ENCODE measurements at places on chromosomes 1 and 21. TPM values are rescaled to one million over a fixed set of nuclear protein-coding genes. Genes with fewer than 3 reads are reported as not detected.

- H3K4me3 ChIP-seq: peak overlapping the region; percentile 100
- H3K36me3 ChIP-seq: peaks cover 3% of the 10 kb centered on the region
- H3K27ac ChIP-seq: peak overlapping the region; percentile 13
- DNase-seq: no peak
- H3K27me3 ChIP-seq: no peaks in the 10 kb centered on the region
Measured at GRCh38 chr1:93845538-93846205, 33.3 kb downstream of the DNTTIP2 start.

GRCh38 chr1:2258122-2258681, 30.1 kb downstream of the SKI start:
- H3K4me1 ChIP-seq: peaks cover 49% of the 10 kb centered on the region
- no peak for DNase-seq
- no peaks in the 10 kb centered on the region for H3K27me3 ChIP-seq
- H3K27ac ChIP-seq: peak overlapping the region; percentile 21
- peaks cover 1% of the 10 kb centered on the region for H3K36me3 ChIP-seq

DNA sequence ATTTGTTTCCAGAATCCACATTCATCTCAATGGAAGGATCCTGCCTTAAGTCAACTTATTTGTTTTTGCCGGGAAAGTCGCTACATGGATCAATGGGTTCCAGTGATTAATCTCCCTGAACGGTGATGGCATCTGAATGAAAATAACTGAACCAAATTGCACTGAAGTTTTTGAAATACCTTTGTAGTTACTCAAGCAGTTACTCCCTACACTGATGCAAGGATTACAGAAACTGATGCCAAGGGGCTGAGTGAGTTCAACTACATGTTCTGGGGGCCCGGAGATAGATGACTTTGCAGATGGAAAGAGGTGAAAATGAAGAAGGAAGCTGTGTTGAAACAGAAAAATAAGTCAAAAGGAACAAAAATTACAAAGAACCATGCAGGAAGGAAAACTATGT, 2.6 kb downstream of the GADD45A start:
- no peak for DNase-seq
- no peak overlapping the region for H3K27ac ChIP-seq
- no peaks in the 10 kb centered on the region for H3K27me3 ChIP-seq
- H3K4me1 ChIP-seq: peaks cover 41% of the 10 kb centered on the region

GRCh38 chr1:94247138-94248094, 10.0 kb upstream of the ARHGAP29 start:
- H3K27ac ChIP-seq: peak overlapping the region; percentile 26
- DNase-seq: peak; percentile 61
- peaks cover 12% of the 10 kb centered on the region for H3K4me1 ChIP-seq
- peaks cover 66% of the 10 kb centered on the region for H3K27me3 ChIP-seq
- H3K36me3 ChIP-seq: peaks cover 13% of the 10 kb centered on the region

DNA sequence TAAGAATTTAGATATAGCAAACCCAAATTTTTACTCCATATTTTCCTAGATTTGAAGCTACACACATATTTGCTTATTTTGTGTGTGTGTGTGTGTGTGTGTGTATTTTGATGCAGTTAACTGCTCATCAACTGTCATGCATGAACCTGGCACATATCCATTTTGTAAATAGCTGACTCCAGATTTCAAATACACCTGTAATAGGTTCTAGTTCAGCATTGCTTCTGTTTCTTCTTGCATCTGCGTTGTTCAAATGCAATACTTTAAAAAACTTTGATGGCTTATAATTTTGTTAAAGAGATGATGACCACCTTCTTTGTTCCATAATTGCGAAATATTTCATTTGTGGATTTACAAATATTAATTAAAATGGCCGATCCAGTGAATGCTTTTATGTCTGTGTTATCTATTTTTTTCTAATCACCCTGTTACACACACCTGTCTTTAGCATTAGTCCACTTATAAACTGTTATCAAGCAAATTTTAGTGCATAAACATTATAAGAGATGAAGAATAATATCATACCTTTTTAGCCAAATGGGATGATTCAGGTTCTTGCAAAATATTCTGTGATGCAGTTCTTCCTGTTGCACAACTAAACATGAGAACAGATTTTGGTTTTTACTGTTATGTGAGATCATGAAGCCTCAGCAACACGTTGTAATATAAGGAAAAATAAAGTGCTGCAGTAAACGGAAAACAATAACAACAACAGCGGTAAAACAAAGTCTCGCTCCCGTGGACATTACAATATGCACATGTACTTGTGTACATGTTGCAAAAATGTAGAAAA, 12.7 kb upstream of the S100A11 start:
- no peaks in the 10 kb centered on the region for H3K36me3 ChIP-seq
- DNase-seq: no peak
- peaks cover 10% of the 10 kb centered on the region for H3K27me3 ChIP-seq
- no peak overlapping the region for H3K27ac ChIP-seq
- peak overlapping the region; percentile 44 for H3K4me3 ChIP-seq

DNA sequence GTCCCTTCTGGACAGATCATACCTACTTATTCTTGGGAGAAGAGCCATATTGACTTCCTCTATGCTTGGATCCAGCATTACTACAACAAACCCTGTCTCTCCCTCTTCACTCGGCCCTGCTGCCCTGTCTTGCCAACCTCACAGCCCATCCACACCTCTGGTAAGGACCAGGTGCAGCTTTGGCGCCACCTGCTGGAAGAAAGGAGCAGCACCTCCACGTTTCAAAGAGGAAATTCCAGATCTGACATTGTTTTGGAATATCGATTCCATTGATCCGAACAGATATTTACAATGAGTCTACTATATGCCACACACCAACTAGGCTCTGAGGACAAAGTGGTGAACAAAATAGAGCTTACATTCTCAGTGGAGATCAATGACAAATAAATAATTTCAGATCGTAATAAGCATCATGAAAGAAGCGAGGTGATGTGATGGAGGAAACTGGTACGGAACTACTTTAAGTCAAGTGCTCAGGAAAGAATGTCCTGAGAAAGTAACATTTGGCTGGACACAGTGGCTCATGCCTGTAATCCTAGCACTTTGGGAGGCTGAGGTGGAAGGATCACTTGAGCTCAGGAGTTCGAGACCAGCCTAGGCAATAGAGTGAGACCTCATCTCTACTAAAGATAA, 18.7 kb downstream of the MFSD2A start:
- H3K4me1 ChIP-seq: peaks cover 7% of the 10 kb centered on the region
- H3K27ac ChIP-seq: peak overlapping the region; percentile 1
- peak; percentile 74 for DNase-seq
- H3K27me3 ChIP-seq: no peaks in the 10 kb centered on the region
- no peaks in the 10 kb centered on the region for H3K36me3 ChIP-seq
- H3K4me3 ChIP-seq: no peak overlapping the region

DNA sequence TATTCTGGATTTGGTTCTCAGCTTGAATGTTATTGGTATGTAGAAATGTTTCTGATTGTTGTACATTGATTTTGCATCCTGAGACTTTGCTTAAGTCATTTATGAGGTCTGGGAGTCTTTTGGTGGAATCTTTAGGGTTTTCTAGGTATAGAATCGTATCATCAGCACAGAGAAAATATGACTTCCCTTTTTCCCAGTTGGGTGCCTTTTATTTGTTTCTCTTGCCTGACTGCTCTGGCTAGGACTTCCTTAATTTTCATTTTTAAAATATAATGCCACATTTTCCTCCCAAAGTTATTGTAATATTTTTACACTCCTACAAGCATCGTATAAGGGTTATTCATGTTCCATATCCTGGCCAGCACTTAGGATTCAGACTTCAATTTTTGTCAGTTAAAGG, 111.1 kb downstream of the FNBP1L start:
- H3K36me3 ChIP-seq: no peaks in the 10 kb centered on the region
- DNase-seq: no peak
- no peaks in the 10 kb centered on the region for H3K27me3 ChIP-seq
- peaks cover 11% of the 10 kb centered on the region for H3K4me1 ChIP-seq

DNA sequence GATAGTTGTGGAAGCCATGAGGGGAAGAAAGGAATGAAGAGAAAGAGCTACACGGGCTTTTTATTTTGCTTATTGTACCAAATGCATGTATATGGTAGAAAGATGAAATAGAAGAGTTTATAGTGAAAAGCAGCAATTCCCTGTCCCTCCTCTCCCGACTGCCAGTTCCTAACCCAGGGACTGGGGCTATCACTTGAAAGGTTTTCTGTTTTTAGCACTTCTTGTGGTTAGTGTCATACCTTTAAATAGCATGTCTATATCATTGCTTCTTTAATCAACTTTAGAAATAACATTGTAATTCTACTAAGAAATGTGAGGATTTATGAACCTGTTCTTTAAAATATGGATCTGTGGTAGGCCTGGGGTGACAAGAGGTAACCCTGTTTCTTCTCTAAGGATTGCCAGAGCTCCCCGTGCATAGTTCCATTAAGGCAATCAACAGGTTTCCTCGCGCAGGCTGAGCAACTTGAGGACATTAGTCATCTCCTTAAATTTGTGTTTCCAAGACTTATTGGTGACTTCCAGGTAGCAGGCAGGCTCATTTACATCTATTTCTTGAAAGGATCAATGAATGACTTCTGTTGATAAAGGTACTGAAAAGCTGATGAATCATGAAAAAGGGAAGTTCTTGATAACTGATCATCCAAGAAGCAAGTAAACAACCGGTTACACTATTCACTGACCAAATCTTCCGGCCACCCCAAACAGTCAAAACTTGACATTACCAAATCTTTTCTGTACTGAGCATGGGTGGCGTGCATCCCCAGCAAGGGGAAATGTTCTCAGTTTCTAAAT, 37.8 kb upstream of the S1PR1 start:
- H3K27ac ChIP-seq: peak overlapping the region; percentile 85
- H3K36me3 ChIP-seq: peaks cover 2% of the 10 kb centered on the region
- H3K4me3 ChIP-seq: peak overlapping the region; percentile 31
- DNase-seq: peak; percentile 72

The RNU1-4 gene
- 1,100 TPM for total RNA-seq

The S100A8 gene
- total RNA-seq: not detected

The ZNF670 gene
- 4.6 TPM for total RNA-seq

The CYP4A22 gene
- not detected for total RNA-seq

The CASQ2 gene
- total RNA-seq: not detected

Measured in activated T-cell treated with anti-CD3 and anti-CD28 coated beads, Interleukin-2, amount 50 U/mL, for 72 hours (primary cell).